Calu3 (cell line): ENCODE measurements at places on chromosomes 1 and 21. TPM values are rescaled to one million over a fixed set of nuclear protein-coding genes. Genes with fewer than 3 reads are reported as not detected.

Gene PGBD5
- 27.4 and 37.8 TPM in 2 replicates for total RNA-seq

Gene KLHDC8A
- not detected in 2 replicates for total RNA-seq

Gene TRIM67
- 0.09 and 0.15 TPM in 2 replicates for total RNA-seq

DNA sequence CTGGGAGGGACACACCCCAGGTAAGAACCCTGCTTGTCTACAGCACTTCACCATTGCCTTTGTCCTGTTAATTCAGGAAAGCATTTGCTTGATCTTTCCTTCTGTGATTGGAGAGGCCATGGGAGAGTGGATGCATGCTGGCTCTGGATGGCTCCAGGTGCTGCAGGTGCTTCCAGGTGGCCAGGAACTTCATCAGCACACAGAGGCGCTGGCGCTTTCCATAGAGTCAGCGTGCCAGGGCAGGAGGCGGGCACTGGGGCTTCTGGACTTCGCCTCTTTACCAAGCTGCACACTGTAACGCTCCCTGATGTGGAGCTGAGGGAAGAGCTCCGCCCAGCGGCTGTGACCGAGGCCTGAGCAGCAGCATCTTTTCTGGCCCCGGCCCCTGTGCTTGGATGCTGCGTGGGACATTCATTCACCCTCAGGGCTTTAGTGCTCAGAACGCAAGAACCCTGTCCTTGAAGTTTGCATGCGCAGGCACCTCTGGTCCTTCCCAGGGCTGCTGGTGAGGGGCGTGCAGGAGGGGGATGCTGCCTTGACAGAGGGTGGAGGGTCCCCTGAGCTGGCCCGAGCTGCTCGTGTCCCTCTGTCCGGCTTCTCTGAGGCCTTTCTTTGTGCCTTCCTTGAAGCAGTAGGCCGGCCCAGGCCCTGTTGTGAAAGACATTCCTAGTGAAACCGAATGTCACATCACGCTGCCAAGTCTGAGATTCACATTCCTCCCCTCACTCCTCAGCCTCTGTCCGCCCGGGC lies 1.6 kb upstream of the MX2 start:
- H3K36me3 ChIP-seq = peaks cover 14% of the 10 kb centered on the region
- H3K27me3 ChIP-seq = no peaks in the 10 kb centered on the region
- no peak overlapping the region for H3K27ac ChIP-seq
- H3K4me3 ChIP-seq = no peak overlapping the region
- peak; percentile 63 for DNase-seq
- peaks cover 15% of the 10 kb centered on the region for H3K4me1 ChIP-seq

DNA sequence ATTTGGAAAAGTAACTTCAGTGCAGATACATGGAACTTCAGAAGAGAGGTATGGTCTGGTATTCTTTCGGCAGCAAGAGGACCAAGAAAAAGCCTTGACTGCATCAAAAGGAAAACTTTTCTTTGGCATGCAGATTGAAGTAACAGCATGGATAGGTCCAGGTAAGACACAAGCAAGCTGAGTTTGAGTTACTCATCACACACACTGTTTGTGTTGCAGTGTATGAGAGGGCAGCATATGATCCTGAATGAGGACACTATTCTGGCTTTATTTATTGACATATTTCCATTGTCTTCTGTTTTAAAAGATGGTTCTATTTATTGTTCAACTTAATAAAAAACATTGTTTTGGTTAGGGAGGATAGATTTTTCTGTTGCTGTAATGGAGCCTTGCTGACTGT lies 63.6 kb downstream of the SPEN start:
- no peaks in the 10 kb centered on the region for H3K27me3 ChIP-seq
- no peaks in the 10 kb centered on the region for H3K4me1 ChIP-seq
- no peak for DNase-seq
- peaks cover 21% of the 10 kb centered on the region for H3K36me3 ChIP-seq
- no peak overlapping the region for H3K4me3 ChIP-seq
